ENCODE measurements at places on chromosomes 11 and 22.

DNA sequence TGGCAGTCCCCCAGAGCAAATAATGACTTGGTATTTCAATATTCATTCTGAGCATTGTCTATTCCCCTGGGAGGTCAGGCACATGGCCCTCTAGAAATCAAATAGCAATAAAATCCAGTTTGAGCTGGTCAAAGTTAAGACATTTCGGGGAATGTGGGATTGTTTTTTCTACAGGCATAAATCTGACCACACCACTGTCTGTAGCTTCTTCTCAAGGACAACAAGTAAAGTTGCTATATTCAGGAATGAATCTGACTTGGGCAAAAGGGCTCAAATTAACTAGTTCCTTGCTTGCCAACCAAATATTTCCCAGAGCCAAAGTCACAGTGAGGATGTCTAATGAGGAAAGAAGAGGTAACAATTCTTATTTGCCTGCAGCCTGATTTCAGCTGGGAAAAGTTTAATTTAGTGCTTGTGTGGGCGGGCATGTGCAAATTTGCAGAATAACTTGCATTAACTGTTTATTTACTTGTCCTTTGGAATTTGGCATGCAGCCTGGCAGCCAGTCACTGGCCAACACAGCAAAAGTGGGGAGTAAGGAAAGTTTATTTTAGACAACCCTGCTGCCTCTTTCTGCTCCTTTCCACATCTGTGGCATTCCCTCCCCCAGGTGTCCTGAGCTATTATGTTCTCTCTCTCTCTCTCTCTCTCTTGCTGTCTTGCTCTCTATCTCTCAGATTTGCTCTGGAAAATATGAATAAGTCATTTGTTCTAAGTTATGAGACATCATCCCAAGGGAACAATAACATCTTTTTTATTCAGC, 51.2 kb upstream of the ARHGAP20 start:
- no peak for DNase-seq

DNA sequence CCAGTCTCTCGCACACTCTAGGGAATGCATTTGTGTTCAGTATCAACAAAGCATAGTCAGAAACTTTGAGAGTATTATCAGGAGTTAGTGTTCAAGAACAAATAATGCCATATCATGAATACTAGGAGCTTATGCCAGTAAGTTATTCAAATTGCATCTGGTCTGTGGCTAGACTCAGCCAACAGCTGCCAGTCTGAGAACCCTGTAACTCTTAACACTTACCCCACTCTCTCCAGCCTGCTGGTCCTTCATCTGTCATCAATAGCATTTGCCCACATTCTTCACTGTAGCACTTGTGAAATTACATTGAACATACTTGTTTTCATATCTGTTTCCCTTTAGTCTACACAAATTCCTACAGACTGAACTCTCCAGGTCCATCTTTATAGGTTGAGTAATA, 1157.5 kb upstream of the RAG2 start:
- DNase-seq = no peak

- DNase-seq = no peak
Measured at GRCh38 chr22:46894081-46894671, 131.7 kb downstream of the TBC1D22A start.

DNA sequence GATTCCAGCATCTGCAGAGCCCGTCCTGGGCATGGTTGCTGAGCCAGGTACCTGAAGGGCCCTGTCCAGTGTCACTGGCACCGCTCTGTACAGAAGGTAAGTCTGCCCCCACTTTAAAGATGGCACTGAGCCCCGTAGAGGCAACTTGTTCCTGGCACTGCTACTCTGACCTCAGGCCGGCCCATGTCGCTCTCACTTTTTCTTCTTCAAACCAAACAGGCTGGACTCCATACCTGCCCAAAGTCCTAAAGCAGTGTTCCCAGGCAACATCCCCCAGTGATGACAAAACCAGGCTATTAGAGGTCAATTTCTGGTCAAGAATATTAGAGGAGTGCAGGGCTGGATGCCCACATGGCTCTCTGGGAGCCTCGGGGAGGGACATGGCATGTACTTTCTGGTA, 46.6 kb upstream of the TTLL12 start:
- DNase-seq = no peak

DNA sequence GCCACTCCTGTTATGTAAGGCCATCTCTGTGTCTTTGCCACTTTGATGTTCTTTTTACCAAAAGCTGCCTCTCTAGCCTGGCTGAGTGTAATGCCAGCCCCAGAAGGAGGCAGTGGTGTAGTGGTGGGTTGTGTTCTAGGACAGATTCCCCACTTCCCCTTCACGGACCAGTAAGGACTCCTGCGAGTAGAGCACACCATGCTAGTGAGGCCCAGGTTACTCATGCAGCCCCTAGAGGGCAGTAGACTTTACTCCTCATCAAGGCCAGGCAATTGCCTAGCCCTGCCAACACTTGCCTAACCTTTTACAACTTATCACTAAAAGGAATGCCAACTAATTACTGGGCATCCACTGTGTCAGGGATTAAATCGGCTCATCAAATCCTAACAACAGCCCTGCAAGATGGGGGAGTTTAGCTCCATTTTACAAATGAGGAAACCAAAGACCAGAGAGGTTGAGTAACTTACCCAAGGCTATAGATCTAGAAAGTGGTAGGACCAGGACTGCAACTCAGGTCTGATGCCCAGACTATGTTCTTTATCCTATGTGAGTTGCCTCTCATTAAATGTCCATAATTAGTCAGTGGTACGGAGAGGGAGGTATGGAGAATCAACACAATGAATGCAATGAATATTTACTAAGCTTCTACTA, 75.3 kb downstream of the APIP start:
- peak; percentile 18 for DNase-seq

- DNase-seq = no peak
Measured at GRCh38 chr22:31492151-31492550, 2.5 kb upstream of the EIF4ENIF1 start.

- DNase-seq = no peak
Measured at GRCh38 chr11:84817998-84818397, 809.1 kb downstream of the DLG2 start.

GRCh38 chr11:44120169-44120568, 24.7 kb downstream of the EXT2 start:
- no peak for DNase-seq

DNA sequence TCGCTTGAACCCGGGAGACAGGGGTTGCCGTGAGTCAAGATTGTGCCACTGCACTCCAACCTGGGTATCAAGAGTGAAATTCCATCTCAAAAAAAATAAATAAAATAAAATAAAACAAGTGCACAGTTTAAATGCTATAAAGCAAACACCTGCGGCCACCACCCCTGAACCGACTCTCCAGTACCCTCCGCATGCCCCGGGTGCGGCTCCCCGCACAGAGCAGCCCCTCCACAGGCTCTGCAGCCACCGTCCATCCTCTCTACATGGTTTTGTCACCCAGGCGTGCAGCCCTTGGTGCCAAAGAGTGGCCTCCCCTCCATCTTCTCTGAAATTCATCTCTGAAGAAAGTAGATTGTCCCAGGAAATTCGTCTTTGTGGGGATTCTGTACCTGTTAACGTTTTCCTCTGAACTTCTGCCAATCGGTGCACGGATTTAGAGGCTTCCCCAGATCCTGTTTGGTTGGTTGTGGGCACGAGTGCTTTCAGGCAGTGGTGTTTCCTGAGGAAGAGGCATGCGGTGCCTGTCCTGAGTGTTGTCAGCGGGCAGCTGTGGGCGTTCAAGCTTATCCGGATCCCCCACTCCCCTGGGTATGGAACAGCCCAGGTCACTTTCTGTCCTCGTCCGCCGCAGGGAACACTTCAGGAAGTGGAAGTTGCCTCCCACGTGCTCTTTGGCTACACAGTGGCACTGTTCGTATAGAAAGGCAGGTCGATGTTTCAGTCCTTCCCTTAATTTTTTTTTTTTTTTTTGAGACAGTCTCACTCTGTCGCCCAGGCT, 4.1 kb downstream of the MIOX start:
- DNase-seq = no peak

DNA sequence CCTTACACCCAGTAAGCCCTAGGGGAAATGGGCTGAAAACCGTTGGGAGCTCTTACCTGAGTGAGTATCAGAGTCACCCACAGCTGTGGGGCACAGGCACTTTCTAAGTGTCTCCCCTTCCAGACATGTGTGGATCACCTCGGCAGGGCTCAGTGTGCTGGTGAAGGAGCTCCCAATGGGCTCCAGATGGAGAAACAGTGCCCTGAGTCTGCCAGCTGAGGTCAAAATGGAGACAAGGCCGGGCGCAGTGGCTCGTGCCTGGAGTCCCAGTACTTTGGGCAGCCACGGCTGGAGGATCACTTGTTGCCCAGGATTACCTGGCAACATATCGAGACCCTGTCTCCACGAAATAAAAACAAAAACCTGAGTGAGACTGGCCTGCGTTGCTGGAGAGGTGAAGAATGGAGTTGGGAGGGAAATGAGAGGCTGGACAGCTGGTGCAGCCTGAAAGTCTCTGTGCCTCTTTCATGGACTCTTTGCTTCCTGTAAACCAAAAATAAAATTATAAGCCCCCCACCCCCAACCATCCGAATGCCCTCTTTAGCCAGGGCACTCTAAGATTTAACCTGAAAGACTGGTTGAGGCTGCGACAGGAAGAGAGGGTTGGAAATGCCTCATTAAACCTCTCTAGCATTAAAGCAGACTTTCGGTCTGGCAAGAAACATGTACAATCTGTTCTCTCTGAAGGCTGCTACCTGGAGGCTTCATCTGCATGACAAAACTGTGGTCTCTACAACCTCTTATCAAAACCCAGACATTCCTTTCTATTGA, 111.8 kb downstream of the SNX19 start:
- no peak for DNase-seq

GRCh38 chr22:49155770-49156580, 671.7 kb downstream of the BRD1 start:
- DNase-seq = no peak

- DNase-seq = no peak
Measured at GRCh38 chr11:31445621-31446020, 63.8 kb downstream of the IMMP1L start.

DNA sequence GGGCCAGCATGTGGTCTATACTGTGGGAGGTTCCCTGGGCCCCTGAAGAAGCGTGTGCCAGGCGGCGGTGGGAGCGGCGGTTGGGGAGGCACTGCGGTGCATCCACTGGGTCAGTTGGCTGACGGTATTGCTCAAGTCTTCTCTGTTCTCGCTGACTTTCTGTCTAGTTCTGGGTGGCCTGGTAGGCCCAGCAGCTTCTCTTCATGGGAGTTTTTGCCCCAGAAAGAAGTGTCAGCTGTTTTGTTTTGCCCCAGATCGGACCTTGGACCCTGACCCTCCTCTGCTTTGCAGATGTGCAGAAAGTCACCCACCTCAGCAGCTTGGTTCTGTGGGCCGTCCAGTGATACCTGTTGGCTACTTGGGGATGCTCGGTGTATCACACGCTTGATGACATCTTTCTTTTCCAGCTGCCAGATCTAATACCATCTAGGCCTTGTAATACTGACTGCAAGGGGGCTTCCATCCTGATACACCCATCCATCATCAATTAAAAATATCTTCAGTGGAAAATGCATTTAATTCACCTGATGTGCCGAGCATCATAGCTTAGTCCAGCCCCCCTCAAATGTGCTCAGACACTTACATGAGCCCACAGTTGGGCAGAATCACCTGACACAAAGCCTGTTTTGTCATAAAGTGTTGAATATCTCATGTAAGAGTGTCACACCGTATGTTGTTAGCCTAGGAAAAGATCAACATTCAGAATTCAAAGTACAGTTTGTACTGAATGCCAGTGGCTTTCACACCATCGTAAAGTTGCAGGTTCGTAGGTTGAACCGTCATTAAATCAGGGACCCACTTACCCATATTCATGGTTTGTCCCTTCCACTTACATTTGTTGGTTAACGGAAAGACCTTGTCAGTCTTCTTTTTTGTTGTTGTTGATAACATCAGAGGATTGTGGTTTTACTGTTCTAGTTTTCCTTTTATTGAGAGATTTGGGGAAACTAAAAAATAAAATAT, 13.9 kb downstream of the ZBED4 start:
- DNase-seq = no peak

- no peak for DNase-seq
Measured at GRCh38 chr11:103552086-103552485, 442.9 kb downstream of the DYNC2H1 start.

GRCh38 chr22:45638197-45638596, 33.4 kb upstream of the ATXN10 start:
- DNase-seq = no peak

DNA sequence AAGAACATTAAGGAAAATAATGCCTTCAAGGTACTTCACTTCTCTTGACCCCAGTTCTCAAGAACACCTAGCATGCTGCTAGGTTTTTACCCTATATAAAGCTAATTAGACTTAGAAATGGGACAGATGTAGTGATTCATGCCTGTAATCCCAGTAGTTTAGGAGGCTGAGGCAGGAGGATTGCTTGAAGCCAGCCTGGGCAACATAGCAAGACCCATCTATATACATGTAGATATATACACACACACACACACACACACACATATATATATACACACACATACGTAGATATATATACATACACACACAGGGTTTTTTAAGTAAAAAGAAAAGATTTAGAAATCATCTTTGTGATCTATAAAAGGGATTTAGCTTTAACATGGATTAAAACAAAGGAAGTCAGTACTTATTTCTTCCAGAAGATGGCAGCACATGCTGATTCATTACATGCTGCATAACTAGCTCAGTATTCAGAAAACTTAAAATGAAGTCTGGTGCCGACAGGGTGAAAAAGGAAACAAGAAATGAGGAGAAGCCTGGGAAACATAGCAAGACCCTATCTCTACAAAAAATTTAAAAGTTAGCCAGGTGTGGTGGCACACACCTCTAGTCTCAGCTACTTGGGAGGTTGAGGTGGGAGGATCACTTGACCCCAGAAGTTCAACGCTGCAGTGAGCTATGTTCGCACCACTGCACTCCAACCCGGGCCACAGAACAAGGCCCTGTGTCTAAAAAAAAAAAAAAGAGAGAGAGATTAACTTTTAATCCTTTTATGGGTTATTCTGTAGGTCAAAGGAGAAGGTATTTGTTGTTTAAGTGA, 28.5 kb upstream of the RBX1 start:
- DNase-seq = no peak

- DNase-seq = no peak
Measured at GRCh38 chr11:68179847-68180246, 33.2 kb downstream of the KMT5B start.

- DNase-seq = no peak
Measured at GRCh38 chr11:69808667-69809086, 10.5 kb downstream of the FGF3 start.

GRCh38 chr11:113178381-113179070, 135.9 kb upstream of the TTC12 start:
- no peak for DNase-seq

DNA sequence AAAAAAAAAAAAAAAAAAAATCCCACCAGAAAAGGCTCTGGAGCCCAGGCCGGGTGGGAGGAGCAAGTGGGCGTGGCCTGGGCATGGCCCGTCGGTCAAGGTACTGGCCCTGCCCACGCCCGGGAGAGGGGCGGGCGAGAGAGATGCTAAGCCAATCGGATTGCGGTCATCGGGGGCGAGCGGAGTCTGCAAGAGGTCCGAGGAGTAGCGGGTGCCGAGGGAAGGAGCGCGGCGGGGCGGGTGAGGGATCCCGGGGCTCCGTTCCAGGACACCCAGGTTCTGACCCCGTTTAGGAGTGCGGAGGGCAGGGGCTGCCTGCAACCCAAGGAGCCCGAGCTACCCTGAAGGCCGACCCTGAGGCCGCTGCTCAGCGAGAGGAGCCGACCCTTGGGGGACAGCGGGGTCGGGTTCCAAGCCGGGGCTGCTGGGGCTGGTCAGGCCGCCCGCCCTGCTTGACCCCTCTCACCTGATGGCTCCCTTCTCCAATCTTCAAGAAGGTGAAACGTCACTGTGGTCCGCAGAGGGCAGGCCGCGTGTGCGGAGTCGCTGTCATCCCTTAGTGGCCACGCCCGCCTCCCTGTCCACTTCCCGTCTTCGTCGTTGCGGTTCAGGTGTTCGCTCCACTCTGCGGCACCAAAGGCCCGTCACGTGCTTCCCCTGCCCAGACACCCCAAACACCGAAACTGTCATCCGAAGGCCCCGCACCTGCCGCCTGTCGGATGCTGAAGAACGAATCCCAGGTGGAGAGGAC, 11.1 kb upstream of the TAB1 start:
- DNase-seq = peak; percentile 79

Measured in stimulated activated CD4-positive, alpha-beta T cell treated with anti-CD3 and anti-CD28 coated beads, Interleukin-2, amount 100 ng/mL, for 24 hours (primary cell).